Activated T-helper 1 cell treated with anti-CD3 and anti-CD28 coated beads, Interleukin-2, amount 50 U/mL, for 16 hours (primary cell): ENCODE measurements at places on chromosomes 13 and 19.
A peak's percentile ranks its signal among the peaks of the same experiment; 100 is the strongest.

DNA sequence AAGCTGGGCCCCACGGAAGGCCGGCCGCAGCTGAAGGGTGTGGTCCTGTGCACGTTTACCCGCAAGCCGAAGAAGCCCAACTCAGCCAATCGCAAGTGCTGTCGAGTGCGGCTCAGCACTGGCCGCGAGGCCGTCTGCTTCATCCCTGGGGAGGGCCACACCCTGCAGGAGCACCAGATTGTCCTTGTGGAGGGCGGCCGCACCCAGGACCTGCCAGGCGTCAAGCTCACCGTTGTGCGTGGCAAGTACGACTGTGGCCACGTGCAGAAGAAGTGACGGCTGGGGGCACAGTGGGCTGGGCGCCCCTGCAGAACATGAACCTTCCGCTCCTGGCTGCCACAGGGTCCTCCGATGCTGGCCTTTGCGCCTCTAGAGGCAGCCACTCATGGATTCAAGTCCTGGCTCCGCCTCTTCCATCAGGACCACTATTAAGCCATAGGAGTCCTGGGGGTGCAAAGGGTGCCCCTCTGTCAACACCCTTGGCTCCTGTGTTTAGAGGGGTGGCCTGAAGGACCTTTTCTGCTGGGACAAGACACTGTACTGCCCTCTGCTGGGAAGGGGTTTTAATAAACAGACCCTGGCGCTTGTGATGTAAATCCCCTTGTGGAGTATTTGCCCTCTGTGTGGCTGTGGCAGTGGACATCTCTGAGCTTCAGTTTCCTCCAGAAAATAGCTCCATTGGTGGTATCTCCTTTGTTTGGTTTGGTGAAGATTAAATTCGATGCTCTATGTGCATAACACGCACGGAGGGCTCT, 1.9 kb downstream of the MRPS12 start:
- no peak for DNase-seq

- no peak for DNase-seq
These were observed 18.6 kb downstream of the ZNF575 start for GRCh38 chr19:43551399-43552197.

GRCh38 chr19:10112895-10113591, 1.6 kb downstream of the P2RY11 start:
- DNase-seq, result peak; percentile 52

DNA sequence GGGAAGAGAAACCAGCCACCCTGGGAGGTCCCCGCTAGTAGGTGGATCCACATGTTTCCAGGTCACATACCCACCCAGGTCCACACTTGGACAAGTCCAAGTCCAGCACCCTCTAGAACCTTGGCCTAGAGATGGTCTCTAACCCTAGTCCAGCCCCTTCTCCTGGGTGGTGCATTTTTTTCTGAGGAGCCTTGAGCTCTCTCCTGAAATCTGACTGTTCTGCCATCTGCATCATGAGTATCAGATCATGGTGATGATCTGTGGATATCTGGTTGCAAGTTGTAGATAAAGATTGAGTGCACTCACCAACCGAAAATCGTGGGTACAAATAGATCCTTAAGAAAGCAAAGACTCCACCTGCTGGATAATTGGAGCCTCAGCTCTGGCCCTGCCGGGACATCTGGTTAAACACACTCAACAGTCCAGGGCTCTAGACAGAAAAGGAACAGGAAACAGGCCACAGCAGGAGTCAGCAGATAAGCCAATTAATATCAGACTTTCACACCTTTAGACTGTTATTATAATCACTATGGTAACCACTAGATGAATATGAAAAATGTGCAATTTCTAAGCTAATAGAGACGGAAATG, 41.1 kb downstream of the GPR12 start:
- no peak for DNase-seq

- DNase-seq, result no peak
These were observed 113.3 kb downstream of the SIPA1L3 start for GRCh38 chr19:38020311-38020710.

GRCh38 chr13:19985219-19985556, 26.7 kb downstream of the ZMYM2 start:
- DNase-seq, result no peak

- no peak for DNase-seq
These were observed 25.8 kb upstream of the CYP2S1 start for GRCh38 chr19:41166944-41167804.

GRCh38 chr13:59543418-59543817, 620.3 kb downstream of the DIAPH3 start:
- no peak for DNase-seq

- DNase-seq, result no peak
These were observed 978 bp downstream of the ERICH4 start for GRCh38 chr19:41443813-41444455.

DNA sequence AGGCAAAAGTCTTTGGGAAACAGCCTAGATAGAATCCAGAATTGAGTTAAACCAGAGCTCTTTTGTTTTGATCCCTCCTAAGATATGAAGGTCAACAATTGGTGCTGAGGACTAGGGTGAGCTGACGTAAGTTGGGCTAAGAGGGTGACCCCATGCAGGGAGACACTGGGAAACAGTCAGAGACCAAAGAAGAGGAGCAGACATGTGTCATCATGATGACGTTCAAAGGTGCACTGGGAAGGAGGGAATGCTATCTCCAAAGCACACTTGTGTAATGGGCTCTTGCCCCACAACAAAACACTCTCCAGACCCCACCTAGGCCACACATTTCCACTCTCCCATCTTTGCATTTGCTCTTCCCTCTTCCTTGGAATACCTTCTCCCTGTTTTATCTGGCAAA, 481.4 kb downstream of the COG6 start:
- DNase-seq, result no peak

DNA sequence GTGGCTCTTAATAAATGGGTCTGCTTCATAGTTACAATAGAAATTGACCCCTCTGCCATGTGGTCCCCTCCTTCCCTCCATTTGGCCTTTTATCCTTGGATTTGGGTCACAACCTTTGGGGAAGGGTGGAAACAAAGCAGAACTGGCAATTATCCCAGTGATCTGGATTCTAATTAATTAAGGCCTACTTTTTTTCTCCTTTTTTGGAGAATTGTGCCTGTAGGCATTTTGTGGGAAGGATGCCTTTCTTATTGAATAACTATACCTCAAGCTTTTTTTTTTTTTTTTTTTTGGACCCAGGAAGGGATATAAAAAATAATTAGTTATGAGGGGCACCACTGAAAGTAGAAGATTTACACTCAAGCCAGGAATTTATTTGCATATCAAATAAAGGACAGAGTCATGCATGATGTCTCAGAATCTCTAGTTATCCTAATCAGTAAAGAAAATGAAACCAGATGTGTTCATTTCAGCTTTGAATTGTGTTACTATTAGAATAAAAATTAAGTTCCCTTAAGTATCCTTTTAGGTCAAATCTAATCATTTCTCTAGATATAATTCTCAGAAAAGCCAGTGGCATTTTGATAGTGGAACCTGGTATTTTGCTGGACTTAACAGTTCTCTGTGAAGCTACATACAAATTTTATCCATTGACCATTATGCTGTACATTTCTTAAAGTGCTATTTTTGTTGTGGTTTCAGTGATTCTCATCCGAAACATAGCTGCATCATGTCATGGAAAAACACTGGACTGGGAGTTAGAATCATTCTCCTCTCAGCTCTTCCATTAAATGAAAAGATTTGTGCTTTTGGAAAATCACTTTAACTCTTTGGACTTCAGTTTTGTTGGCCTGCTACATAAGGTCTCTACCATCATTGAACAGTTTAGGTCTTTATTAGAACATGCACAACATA, 129.3 kb downstream of the KCNRG start:
- no peak for DNase-seq

DNA sequence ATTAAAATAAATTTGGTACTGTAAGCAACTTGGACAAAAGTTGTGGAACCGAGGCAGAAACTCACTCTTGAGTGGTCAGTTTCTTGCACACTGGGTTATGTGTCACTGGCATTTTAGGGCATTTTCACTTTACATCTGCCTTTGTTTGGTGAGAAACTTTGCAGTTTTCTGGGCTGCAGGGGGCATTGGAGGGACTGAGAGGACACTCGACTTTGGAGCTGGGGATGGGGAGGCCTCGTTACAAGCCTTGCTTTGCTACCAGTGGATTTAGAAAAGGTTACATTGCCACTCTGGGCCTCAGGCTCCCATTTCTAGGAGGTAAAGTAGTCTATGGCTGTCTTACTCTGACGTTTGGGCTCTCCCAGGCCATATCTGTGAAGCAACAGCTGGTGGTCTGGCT, 41.9 kb upstream of the ZNF536 start:
- DNase-seq, result no peak

DNA sequence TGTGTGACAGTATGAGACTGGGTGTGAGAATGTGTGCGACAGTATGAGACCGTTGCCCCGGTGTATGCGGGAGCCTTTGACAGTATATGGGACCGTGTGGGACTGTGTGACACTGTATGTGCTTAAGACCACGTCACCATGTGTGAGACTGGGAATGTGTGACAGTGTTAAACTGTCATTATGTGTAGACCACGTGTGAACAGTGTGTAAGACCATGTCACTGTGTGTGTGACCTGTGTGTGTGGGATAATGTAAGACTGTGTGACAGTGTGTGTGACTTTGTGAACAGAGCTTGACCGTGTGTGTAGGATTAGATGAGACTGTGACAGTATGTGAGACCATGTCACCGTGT, 549 bp downstream of the ZNF583 start:
- DNase-seq, result no peak

DNA sequence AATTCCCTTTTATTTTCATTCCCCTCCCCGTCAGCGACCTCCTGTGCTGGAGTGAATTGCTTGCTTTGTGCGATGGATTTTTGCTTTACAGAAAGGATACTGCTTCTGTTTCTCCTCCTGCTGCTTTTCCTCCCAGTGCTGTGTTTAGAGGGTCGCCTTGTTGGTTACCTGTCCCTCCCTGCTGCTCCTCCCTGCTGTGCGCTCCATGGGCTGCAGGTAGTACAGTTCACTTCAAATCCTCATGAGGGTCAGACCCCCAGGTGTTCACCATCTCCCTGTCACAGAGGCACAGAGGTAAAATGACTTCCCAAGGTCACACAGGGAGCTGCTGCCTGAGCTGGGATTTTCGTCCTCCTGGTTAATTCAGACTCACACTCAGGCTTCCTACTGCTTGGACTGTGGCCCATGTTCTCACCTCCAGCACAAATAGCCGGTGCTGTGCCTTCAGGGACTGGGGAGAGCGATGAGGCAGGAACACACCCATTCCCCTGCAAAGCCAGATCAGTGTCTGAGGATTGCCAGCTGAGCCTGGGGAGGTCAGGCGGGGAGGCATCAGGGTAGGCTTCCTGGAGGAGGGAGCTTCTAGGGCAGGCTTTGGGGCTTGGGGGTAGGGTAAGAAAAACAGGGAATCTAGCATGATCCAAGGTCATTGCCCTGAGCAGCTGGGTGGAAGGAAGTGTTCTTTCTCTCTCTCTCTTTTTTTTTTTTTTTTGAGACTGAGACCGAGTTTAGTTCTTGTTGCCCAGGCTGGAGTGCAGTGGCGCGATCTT, 14.4 kb downstream of the BICRA start:
- DNase-seq, result no peak

GRCh38 chr13:37168926-37169325, 63.5 kb upstream of the CSNK1A1L start:
- no peak for DNase-seq
